Panc1 (cell line): ENCODE measurements at places on chromosomes 2 and 18. TPM values are rescaled to one million over a fixed set of nuclear protein-coding genes. Genes with fewer than 3 reads are reported as not detected.

The GALM gene
- 20.5 TPM for total RNA-seq

DNA sequence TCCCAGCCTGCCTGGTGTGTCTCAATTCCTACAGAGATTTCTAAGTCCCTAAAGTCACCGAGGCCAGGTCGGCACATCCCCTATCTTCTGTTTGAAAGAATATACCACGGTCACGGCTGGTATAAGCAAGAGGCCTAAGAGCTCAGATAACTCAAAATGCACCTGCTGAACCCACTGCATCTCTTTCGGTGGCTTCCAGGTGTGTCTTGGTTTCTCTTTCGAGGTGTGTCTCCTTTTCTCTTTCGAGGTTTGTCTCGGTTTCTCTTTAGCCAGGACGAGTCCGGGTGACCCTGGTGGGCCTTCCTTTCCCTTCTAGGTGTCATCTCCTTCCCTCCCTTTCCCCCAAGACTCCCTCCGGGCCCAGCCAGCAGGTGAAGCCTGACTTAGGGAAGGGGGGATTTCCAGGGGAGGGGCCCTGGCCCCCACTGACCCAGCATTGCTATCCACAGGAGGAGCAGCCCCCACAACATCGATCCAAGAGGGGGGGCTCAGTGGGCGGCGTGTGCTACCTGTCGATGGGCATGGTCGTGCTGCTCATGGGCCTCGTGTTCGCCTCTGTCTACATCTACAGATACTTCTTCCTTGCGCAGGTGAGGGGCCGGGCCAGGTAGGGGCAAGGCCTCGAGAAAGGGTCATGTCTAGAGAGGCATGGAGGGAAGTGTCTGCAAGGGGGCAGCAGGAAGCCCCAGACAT is 8.4 kb downstream of the ITM2C start:
- no peak overlapping the region for H3K27ac ChIP-seq

DNA sequence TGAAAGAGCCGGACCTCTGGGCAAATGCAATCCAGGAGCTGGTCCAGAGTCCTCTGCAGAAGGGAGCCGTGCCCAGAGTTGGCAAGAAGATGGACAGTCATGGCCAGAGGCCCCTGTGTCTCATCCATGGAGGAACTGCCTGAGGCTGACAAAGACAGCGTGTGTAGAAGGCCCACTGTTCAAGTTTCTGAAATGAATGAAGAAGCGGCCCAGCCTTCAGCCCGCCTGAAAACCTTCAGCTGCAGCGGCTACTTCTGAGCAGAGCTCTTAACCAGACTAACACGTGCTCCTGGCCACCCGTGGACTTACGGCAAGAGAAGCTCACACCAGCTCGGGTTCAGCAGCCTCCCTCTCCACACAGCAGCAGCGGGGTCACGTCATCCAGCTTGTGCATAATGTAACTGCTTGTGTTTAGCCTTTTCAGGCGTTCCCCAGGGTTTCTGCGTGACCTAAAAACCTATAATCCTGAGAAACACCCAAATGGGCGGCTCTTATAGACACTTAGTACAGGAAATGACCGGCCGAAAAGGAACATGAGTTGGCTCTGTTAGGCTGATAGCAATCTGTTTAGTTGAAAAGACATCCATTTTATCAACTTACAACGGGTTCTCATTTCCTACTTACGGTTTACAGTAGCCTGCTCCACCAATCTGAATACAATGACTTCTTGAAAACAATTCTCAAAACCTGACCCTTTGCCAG is at the start of gene FAM124B:
TSS of gene FAM124B (minus strand) at position 467 of the 702 bp plus-strand sequence. CDS start at position 128, 339 bp downstream.
- H3K36me3 ChIP-seq: no peaks in the 10 kb centered on the region
- no peak within 1 kb of the TSS for H3K27ac ChIP-seq
- no peaks in the 10 kb centered on the region for H3K27me3 ChIP-seq
- no peaks in the 10 kb centered on the region for H3K4me1 ChIP-seq
- no peak for DNase-seq
- H3K4me3 ChIP-seq: no peak within 1 kb of the TSS

GRCh38 chr2:137115081-137115794 is 349.9 kb downstream of the THSD7B start:
- H3K4me3 ChIP-seq: no peak overlapping the region
- no peaks in the 10 kb centered on the region for H3K4me1 ChIP-seq
- DNase-seq: no peak
- no peak overlapping the region for H3K27ac ChIP-seq
- no peaks in the 10 kb centered on the region for H3K36me3 ChIP-seq

GRCh38 chr2:152251211-152251610 is 75.6 kb upstream of the STAM2 start:
- no peaks in the 10 kb centered on the region for H3K4me1 ChIP-seq
- H3K27me3 ChIP-seq: no peaks in the 10 kb centered on the region
- no peak for DNase-seq
- no peaks in the 10 kb centered on the region for H3K36me3 ChIP-seq

- H3K4me3 ChIP-seq: no peak overlapping the region
- DNase-seq: no peak
- H3K36me3 ChIP-seq: no peaks in the 10 kb centered on the region
- no peak overlapping the region for H3K27ac ChIP-seq
- H3K27me3 ChIP-seq: no peaks in the 10 kb centered on the region
Observed at GRCh38 chr2:53217250-53217649, 550.4 kb upstream of the CHAC2 start.

- no peak overlapping the region for H3K4me3 ChIP-seq
- no peak overlapping the region for H3K27ac ChIP-seq
- H3K27me3 ChIP-seq: no peaks in the 10 kb centered on the region
- H3K36me3 ChIP-seq: no peaks in the 10 kb centered on the region
- H3K4me1 ChIP-seq: no peaks in the 10 kb centered on the region
Observed at GRCh38 chr2:238907717-238908173, 59.9 kb downstream of the TWIST2 start.

GRCh38 chr2:54642677-54643430 is 80.6 kb upstream of the EML6 start:
- no peaks in the 10 kb centered on the region for H3K4me1 ChIP-seq
- no peak overlapping the region for H3K4me3 ChIP-seq
- H3K36me3 ChIP-seq: peaks cover 51% of the 10 kb centered on the region
- no peaks in the 10 kb centered on the region for H3K27me3 ChIP-seq
- no peak for DNase-seq

GRCh38 chr2:175373729-175374128 is 192.2 kb upstream of the ATP5MC3 start:
- DNase-seq: no peak
- 0 out of 2 replicates have a peak, but pooled peaks cover 3% of the 10 kb centered on the region for H3K27me3 ChIP-seq
- no peaks in the 10 kb centered on the region; the same call in 1 of the 2 replicates for H3K36me3 ChIP-seq
- no peak overlapping the region for H3K4me3 ChIP-seq

DNA sequence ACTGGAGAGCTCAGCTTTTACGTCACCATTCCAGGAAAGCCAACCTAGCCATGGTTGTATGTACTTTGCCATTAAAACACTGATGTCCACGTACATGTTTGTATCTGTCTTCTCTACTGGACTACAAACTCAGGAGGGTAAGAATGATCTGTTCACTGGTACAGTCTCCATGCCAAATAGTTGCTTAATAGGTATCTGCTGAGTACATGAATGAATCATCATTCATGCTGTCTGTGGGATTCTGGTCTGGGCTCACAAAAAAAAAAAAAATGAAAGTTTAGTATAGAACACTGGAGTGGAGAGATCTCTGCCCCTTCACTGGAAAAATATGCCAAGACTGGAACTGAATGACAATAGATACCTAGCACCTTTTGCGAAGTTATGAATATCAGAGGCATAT is 102.6 kb upstream of the ITGA4 start:
- H3K4me3 ChIP-seq: no peak overlapping the region
- no peak overlapping the region for H3K27ac ChIP-seq
- no peaks in the 10 kb centered on the region for H3K4me1 ChIP-seq
- no peak for DNase-seq

DNA sequence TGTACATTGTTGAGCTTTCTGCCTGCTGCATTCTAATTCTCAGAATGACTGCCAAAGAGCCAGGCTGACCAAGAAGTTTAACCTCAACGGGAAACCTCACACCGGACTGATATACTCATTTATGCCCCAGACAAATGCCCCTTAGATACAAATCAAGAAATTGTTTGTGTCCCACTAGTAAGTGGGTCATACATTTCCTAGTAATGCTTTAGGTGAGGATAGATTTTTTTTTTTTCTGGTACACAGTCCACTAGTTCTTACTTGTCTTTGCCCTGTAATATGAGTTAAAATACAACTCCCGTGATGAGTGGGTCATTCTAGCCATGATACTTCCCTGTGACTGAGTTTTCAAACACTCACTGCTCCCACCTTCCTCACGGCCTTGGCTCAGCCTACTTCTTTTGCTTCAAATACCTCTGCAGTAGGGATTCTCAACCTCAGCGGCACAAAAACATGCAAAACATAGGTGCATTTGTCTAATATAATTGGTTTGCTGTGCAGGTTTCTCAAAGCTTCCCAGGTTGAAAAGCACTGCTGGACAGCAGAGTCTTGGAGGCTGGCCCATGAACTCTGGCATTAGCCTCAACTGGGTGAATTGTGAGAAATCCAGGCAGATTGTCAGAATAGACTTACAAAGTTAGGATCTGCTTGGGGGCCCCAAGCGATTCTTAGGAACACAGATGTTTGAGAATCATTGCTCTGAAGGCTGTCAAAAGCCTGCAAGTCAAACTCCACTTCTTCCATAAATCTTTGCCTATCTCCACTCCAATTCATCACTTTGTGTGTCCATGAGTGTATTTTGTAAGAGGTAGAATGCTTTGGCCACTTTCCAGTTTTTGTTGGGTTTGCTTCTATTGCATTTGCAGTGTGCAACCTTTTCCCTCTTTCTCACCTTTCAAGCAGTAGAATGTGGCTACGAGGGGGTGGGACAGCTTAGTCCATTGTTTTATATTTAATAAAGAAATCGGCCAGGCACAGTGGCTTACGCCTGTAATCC is 35.5 kb downstream of the TGIF1 start:
- DNase-seq: no peak
- H3K27ac ChIP-seq: peak overlapping the region; percentile 60
- no peak overlapping the region for H3K4me3 ChIP-seq
- H3K36me3 ChIP-seq: no peaks in the 10 kb centered on the region
- H3K4me1 ChIP-seq: peaks cover 21% of the 10 kb centered on the region

The IL1R1 gene
- total RNA-seq: 7.1 TPM

The PLCL1 gene
- total RNA-seq: not detected

DNA sequence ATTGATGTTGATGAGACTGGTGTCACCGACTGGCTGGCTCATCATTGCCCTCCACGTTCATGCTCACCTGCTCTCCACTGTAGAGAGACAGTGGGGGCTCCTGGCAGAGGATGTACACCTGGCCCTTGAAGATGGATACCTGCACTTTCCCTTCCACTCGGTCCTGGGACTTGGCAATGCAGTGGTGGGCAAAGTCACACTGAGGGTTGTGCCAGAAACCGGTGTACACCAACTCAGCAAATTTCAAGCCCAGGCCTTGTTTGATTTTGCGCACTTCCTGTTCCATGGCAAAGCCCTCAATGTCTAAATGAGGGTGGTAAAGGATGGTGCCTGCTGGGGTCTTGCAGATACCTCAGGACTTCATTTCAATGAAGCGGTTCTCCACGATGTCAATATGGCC is 32.5 kb downstream of the GEMIN6 start:
- no peak overlapping the region for H3K4me3 ChIP-seq
- no peaks in the 10 kb centered on the region for H3K27me3 ChIP-seq
- H3K27ac ChIP-seq: no peak overlapping the region
- H3K4me1 ChIP-seq: no peaks in the 10 kb centered on the region
- H3K36me3 ChIP-seq: 0 out of 2 replicates have a peak, but pooled peaks cover 2% of the 10 kb centered on the region
- no peak for DNase-seq

DNA sequence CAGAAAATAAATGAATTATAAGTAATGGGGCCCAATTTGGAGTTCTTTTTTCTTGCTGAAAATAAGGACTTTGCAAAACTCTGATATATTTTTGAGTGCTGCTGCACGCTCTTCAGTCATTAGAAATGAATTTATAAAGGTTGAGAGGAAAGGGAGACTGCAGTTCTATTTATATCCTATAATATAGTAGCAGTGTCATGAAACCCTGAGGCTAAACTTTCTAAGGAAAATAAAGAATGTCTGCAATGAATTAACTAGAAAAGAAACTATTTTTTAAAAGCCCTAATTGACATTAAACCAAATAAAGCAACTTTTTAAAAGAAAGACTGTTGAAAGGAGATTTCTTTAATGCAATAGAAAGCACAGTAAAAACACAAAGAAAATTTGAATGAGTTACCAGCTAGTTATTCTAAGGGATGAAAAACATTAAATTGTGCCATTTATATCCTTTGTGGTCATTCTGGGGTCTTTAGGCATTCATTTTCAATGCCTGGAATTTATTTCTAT is 1072.8 kb upstream of the TMEFF2 start:
- no peak overlapping the region for H3K27ac ChIP-seq
- no peak overlapping the region for H3K4me3 ChIP-seq
- H3K4me1 ChIP-seq: no peaks in the 10 kb centered on the region
- H3K36me3 ChIP-seq: no peaks in the 10 kb centered on the region

DNA sequence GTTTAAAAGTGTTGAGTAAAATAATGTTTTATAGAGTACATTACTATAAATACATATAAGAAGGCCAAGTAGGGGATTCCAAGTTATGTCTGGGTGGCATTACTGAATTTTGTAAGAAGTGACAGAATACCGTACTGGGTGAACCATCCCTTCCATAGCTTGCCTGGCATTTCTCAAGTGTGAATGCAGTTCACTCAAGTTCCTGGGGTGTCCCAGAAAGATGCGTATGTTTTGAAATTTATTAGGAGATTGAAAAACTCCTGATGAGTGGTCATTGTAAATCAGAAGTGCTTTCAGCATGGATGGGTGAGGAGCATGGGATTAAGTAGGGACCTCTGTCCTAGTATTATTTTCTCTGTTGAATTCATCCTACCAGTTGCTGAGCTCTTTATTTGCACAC is 103.2 kb downstream of the VAPA start:
- H3K27ac ChIP-seq: no peak overlapping the region
- no peak for DNase-seq
- H3K27me3 ChIP-seq: no peaks in the 10 kb centered on the region
- no peaks in the 10 kb centered on the region for H3K4me1 ChIP-seq
- no peak overlapping the region for H3K4me3 ChIP-seq

GRCh38 chr18:64270121-64270520 is 121.2 kb upstream of the LINC00305 start:
- no peaks in the 10 kb centered on the region for H3K4me1 ChIP-seq
- H3K27me3 ChIP-seq: no peaks in the 10 kb centered on the region
- H3K4me3 ChIP-seq: no peak overlapping the region
- H3K27ac ChIP-seq: no peak overlapping the region
- H3K36me3 ChIP-seq: no peaks in the 10 kb centered on the region

The C2orf15 gene
- 1.5 TPM for total RNA-seq

The GCG gene
- 0.31 TPM for total RNA-seq

- no peaks in the 10 kb centered on the region for H3K36me3 ChIP-seq
- no peaks in the 10 kb centered on the region for H3K4me1 ChIP-seq
- H3K27ac ChIP-seq: no peak overlapping the region
- no peaks in the 10 kb centered on the region for H3K27me3 ChIP-seq
Observed at GRCh38 chr2:56348392-56349210, 164.8 kb downstream of the CCDC85A start.

The TDRD15 gene
- not detected for total RNA-seq
